ENCODE measurements at places on chromosomes 4 and X.

- no peak overlapping the region for H3K27ac ChIP-seq
- no peaks in the 10 kb centered on the region for H3K27me3 ChIP-seq
- DNase-seq = no peak
- H3K4me1 ChIP-seq = no peaks in the 10 kb centered on the region
Measured at GRCh38 chrX:2913118-2913517, 16.0 kb downstream of the ARSD start.

DNA sequence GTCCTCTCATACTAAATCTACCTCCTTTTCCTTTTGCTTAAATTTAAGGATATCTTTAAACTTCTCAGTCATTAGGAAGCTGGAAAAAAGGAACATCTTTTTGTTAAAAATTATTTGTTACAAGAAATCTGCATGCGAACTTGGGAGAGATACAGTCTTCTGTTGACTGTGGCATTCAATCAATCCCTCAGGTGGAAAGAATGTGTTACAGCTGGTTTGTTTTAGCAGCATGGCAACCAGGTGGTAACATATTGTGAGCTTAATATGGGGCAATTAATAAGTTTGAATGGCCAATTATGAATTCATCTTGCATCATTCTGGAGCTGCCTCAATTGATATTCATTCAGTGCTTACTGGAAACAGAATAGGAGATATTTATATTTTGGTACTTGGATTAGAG is 135.0 kb downstream of the GC start:
- no peaks in the 10 kb centered on the region for H3K27me3 ChIP-seq
- no peak overlapping the region for H3K4me3 ChIP-seq
- no peak overlapping the region for H3K27ac ChIP-seq
- DNase-seq = no peak

DNA sequence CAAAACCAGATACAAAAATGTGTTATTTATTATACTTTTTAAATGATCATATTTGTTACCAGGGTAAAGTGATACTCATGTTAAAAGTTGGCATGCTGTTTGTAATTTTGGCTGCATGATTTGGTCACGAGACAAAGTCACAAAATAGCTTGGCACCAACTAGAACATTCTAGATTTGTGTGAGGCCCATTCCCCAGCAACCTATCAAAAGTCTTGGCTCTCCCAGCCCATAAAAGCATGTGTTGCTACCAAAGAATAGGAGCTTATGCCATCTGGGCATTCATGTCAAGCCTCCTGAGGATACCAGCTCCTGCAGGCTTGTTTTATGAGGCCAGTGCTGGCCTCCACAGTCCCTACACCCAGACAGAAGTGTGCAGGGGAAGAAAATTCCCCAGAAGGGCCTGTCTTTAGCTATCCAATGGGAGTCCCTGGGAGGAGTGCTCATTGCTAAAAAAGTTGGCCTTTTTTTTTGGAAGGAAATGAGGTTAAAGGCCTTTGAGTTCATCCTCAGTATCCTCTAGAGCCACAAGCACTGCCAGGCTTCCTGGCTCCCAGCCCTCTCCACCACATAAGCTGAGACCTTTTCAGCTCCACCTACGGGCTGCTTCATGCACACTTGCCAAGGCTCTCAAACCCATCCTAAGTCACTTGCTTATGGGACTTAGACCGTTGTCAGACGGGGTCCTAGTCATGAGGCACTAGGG is 211.9 kb upstream of the EOLA2 start:
- DNase-seq = no peak
- H3K4me1 ChIP-seq = no peaks in the 10 kb centered on the region
- H3K36me3 ChIP-seq = no peaks in the 10 kb centered on the region
- H3K27ac ChIP-seq = no peak overlapping the region
- H3K27me3 ChIP-seq = no peaks in the 10 kb centered on the region
- no peak overlapping the region for H3K4me3 ChIP-seq

- DNase-seq = no peak
- no peaks in the 10 kb centered on the region for H3K36me3 ChIP-seq
- H3K4me1 ChIP-seq = no peaks in the 10 kb centered on the region
- no peak overlapping the region for H3K4me3 ChIP-seq
Measured at GRCh38 chrX:70664726-70665125, 220.1 kb downstream of the DLG3 start.

DNA sequence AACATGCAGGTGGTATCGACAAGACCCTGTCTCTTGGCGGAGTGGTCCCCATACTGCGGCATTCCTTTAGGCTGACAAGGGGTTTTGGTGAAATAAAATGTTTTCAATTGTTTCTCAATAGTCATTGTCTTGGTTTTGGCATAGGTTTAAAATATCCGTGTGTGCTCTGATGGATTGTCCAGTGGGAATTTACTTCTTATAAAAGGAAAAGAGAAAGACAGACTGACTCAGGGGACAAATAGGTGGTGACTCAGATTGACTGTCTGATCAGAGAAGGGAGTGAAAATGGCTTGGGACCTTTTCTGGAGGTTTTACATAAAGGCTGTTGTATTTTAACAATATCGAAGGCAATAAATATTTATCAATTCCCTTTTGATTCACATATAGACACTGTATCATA is 129.8 kb downstream of the SORBS2 start:
- no peak overlapping the region for H3K4me3 ChIP-seq
- no peaks in the 10 kb centered on the region for H3K36me3 ChIP-seq
- DNase-seq = no peak
- peaks cover 3% of the 10 kb centered on the region for H3K27me3 ChIP-seq

DNA sequence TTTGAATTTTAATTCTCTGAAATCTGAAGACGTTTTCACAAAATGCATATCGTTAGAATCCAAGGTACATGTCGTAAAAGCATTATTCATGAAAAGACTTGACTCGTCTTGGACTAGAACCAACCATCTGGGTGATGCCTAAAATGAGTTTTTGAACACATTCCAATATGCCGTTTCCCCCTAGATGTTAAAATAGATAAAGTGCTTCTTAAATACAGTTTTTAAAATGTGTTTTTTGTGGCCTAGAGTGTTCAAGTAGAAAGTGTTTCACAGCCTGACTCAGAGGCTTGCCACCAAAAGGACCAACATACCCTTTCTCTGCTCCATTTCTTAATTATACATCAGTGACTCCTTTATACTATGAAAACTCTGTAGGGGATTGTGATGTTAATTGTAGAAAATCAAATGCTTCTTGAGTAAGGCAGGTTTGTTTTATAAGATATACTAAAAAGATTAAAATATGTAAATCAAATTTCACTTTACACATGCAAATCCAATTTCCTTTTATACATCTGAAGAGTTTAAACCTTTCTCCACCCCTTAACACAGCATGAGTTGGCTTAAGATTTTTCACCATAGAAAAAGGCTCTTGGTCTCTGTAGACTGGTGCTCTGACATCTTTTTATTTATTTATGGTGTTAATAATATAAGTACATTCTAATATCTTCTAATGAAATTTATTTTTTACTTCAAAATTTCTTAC is 48.4 kb downstream of the PRKG2 start:
- H3K36me3 ChIP-seq = no peaks in the 10 kb centered on the region
- no peak for DNase-seq
- no peaks in the 10 kb centered on the region for H3K4me1 ChIP-seq
- no peak overlapping the region for H3K4me3 ChIP-seq
- H3K27me3 ChIP-seq = no peaks in the 10 kb centered on the region
- H3K27ac ChIP-seq = no peak overlapping the region

- no peaks in the 10 kb centered on the region for H3K27me3 ChIP-seq
- no peak overlapping the region for H3K4me3 ChIP-seq
- no peaks in the 10 kb centered on the region for H3K4me1 ChIP-seq
- no peak overlapping the region for H3K27ac ChIP-seq
- DNase-seq = peak; percentile 21
- no peaks in the 10 kb centered on the region for H3K36me3 ChIP-seq
Measured at GRCh38 chr4:53804719-53805118, 213.4 kb upstream of the LNX1 start.

DNA sequence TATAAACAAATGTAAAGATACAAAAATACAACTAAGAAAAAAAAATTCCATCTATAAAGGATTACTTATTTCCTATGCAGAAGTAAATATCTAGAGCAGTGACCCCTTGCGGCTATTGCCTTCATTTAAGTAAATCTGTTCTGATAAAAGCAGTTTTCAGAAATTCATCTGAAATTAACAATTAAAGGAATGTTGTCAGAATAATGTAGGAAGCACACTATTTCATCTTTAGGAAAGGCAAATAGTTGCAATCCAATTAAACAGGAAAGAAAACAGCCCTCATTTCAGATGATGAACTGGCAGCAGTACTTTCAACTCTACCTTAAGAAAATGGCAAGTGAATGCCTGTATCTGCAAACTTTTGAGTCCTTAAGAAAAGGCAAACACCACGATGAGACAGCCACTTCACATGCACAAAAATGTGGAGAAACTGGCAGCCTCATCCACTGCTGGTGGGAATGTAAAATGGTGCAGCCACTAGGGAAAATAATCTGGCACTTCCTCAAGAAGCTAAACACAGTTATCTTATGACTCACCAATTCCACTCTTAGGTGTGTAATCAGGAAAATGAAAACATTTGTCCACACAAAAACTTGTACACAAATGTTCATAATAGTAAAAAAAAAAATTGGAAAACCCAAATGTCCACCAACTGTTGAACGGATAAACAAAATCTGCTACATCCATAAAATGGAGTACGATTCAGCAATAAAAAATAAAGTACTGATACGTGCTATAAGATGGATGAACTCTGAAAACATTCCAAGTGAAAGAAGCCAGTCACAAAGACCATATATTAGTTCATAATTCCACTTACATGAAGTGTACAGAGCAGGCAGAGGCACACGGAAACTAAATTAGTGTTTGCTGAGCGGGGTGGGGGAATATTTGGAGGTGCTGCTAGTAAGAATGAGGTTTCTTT is 2.0 kb upstream of the THAP9 start:
- peak overlapping the region; percentile 99 for H3K27ac ChIP-seq
- peaks cover 32% of the 10 kb centered on the region for H3K36me3 ChIP-seq
- peak; percentile 51 for DNase-seq

GRCh38 chrX:11298600-11298999 is 5.4 kb downstream of the AMELX start:
- H3K4me1 ChIP-seq = no peaks in the 10 kb centered on the region
- H3K36me3 ChIP-seq = no peaks in the 10 kb centered on the region
- no peaks in the 10 kb centered on the region for H3K27me3 ChIP-seq
- no peak for DNase-seq

GRCh38 chr4:61203436-61203790 is 3.3 kb downstream of the ADGRL3 start:
- no peak for DNase-seq
- H3K36me3 ChIP-seq = no peaks in the 10 kb centered on the region
- H3K27ac ChIP-seq = no peak overlapping the region
- peaks cover 76% of the 10 kb centered on the region for H3K27me3 ChIP-seq
- H3K4me1 ChIP-seq = peaks cover 22% of the 10 kb centered on the region
- no peak overlapping the region for H3K4me3 ChIP-seq
